Endodermal cell (in vitro differentiated cells): ENCODE measurements at places on chromosomes 7 and 10. TPM values are rescaled to one million over a fixed set of nuclear protein-coding genes. Genes with fewer than 3 reads are reported as not detected.

DNA sequence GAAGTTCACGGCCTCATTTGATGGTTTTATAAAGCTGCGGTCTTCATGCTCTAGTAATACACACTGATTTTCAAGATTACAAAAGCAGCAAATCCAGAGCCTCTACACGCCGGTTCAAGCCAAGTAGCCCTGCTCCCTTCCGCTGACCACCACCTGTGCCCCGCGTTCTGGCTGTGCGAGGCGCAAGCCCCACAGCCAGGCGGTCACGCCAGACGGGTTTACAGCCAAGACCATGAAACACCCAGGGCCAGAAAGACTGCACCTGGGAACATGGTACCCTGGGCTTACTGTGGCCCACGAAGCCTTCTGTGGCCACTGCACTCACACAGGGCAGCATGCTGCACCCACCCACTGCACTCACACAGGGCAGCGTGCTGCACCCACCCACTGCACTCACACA lies 33.6 kb downstream of the GPER1 start:
- H3K4me3 ChIP-seq: no peak overlapping the region
- H3K4me1 ChIP-seq: peaks cover 4% of the 10 kb centered on the region
- H3K36me3 ChIP-seq: peaks cover 29% of the 10 kb centered on the region
- H3K27me3 ChIP-seq: no peaks in the 10 kb centered on the region
- peak; percentile 38 for DNase-seq

- H3K27me3 ChIP-seq: no peaks in the 10 kb centered on the region
- H3K27ac ChIP-seq: no peak overlapping the region
- H3K4me3 ChIP-seq: no peak overlapping the region
- peaks cover 12% of the 10 kb centered on the region for H3K4me1 ChIP-seq
Measured at GRCh38 chr7:22238354-22239311, 118.3 kb downstream of the RAPGEF5 start.

The NPY gene
- total RNA-seq: not detected in 2 replicates

The ERCC6 gene
- 15.6 to 19.5 TPM (median 18.8 TPM) in 3 replicates for total RNA-seq

GRCh38 chr10:19824381-19825342 lies 8.4 kb downstream of the PLXDC2 start:
- H3K4me1 ChIP-seq: peaks cover 4% of the 10 kb centered on the region
- no peak overlapping the region for H3K4me3 ChIP-seq
- no peaks in the 10 kb centered on the region for H3K27me3 ChIP-seq
- no peaks in the 10 kb centered on the region for H3K36me3 ChIP-seq

DNA sequence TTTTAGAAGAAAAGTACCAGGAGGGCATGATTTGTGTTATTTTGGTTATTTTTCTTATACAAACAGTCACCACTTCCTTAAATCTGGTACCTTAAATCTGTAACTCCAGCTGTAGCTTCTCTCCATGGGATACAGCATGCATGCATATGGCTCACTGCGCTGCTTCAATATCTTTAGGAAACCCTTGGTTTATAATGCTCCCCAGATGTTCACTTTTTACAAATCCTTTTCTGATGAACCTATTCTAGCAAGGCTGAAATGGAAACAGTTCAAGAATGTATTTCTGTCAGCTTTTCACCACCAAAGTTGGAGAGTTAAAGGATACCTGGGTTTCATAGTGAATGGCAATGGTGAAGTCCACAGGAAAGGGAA lies 50.9 kb downstream of the LAMB4 start:
- no peaks in the 10 kb centered on the region for H3K4me1 ChIP-seq
- DNase-seq: no peak
- H3K36me3 ChIP-seq: no peaks in the 10 kb centered on the region

GRCh38 chr10:108230478-108231170 lies 1066.1 kb upstream of the SORCS1 start:
- no peaks in the 10 kb centered on the region for H3K4me1 ChIP-seq
- DNase-seq: no peak
- no peak overlapping the region for H3K4me3 ChIP-seq
- no peaks in the 10 kb centered on the region for H3K36me3 ChIP-seq

DNA sequence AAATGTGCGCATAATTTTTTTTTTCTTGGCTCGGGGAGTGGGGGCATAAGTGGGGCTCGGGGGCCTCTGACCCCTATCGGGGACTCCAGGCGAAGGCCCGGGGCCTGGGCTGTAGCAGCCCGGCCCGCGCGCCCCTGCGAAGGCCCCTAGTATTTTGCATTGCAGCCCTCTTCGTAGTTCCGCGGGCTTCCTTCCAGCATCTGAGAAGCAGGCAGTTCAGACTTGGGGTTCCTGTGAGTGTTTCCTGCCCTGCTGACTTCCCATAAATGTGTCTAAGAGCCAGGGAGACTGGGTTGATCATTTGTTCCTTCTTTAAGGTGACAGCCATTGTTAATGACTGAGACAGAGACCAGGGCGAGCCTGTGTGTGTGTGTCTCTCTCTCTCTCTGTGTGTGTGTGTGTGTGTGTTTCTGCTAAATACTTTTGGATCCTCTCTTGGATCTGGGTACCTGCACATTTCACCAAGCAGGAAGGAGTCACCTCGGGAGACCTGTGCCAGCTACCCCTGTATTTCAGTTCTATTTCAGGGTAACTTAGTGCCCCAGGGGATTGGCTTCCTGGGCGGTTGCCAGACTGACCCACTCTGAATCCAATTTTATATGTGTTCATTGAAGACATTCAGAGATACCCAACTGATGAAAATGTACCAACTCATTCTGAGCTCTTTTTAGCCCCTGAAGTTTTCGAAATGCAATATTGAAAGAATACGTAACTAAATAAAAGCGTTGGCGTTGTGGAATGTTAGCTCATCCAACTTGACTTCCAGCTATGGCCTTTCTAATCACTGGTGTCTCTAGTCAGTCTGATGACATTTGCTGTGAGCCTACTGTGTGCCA lies 805 bp downstream of the MSRB2 start:
- no peaks in the 10 kb centered on the region for H3K36me3 ChIP-seq
- H3K4me1 ChIP-seq: no peaks in the 10 kb centered on the region
- peak overlapping the region; percentile 47 for H3K27ac ChIP-seq
- H3K27me3 ChIP-seq: no peaks in the 10 kb centered on the region
- peak; percentile 67 for DNase-seq
- peak overlapping the region; percentile 87 for H3K4me3 ChIP-seq

DNA sequence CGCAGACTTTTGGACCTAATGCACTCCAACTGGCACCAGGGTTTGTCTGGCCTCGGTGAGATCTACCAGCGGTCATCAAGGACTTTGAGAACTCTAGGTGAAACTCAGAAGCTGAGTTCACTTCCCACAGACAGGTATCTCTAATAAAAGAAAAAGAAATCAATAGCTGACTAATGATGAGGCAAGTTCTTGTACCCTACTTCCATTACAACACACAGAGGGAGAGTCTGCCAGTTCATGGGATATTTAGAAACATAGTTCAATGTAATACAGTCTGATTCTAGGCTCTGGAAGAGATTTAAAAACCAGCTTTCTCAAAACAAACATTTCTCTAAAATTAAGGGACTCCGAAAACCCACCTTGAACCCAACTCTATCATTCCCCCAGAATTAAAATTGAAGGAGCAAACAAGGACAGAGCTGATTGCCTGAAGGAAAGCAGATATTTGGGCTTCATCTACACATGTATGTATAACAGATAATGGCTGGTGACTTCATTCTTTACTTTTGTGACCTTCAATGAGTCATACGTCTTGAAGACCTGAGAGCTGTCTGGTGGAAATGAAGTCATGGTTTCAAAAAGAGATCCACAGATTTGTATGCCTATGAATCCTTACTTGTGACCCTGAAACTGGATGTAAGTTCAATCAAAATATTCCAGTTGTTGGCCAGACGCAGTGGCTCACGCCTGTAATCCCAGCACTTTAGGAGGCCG lies 2.7 kb upstream of the PNLIPRP1 start:
- H3K4me3 ChIP-seq: no peak overlapping the region
- no peaks in the 10 kb centered on the region for H3K4me1 ChIP-seq
- no peak for DNase-seq
- H3K27me3 ChIP-seq: no peaks in the 10 kb centered on the region
- H3K27ac ChIP-seq: no peak overlapping the region
- no peaks in the 10 kb centered on the region for H3K36me3 ChIP-seq

The GNAT3 gene
- not detected in 3 replicates for total RNA-seq

GRCh38 chr10:118271671-118272070 lies 70.5 kb downstream of the FAM204A start:
- no peaks in the 10 kb centered on the region for H3K4me1 ChIP-seq
- H3K4me3 ChIP-seq: peak overlapping the region; percentile 63
- DNase-seq: no peak
- H3K36me3 ChIP-seq: no peaks in the 10 kb centered on the region
- peak overlapping the region; percentile 9 for H3K27ac ChIP-seq

DNA sequence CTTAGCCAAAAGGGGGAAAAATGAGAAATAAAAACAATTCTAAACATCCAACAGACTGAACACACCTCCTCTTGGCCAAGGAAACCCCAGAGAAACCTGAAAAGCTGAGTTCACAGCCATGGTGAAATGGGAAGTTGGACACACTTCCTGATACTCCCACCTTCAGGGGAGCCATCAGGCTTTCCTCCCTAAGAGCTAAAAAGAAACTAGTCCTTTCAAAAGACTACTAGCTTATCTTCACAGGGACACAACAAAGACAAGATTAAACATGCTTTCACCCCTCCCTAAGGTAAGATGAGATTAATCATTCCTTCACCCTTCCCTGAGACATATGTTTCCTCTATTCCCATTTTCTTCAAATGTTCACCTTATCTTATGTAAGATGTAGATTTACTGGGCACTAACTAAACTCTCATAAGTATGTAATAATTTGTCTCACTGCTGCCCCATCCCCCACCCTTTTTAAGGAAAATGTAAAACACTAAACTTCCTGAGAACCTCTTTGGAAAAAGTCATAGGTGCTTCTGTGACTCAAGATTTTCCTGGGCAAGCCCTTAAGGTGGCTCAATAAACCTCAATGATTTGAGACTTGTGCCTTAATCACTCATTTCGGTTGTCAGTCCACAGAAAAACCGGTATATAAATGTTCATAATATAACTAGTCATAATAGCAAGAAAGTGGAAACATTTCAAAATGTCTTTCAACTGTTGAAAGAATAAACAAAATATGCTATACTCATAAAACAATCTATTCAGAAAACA lies 40.5 kb downstream of the HTR7 start:
- H3K4me3 ChIP-seq: no peak overlapping the region
- no peak for DNase-seq
- H3K4me1 ChIP-seq: peaks cover 3% of the 10 kb centered on the region
- H3K27me3 ChIP-seq: no peaks in the 10 kb centered on the region
- no peaks in the 10 kb centered on the region for H3K36me3 ChIP-seq

DNA sequence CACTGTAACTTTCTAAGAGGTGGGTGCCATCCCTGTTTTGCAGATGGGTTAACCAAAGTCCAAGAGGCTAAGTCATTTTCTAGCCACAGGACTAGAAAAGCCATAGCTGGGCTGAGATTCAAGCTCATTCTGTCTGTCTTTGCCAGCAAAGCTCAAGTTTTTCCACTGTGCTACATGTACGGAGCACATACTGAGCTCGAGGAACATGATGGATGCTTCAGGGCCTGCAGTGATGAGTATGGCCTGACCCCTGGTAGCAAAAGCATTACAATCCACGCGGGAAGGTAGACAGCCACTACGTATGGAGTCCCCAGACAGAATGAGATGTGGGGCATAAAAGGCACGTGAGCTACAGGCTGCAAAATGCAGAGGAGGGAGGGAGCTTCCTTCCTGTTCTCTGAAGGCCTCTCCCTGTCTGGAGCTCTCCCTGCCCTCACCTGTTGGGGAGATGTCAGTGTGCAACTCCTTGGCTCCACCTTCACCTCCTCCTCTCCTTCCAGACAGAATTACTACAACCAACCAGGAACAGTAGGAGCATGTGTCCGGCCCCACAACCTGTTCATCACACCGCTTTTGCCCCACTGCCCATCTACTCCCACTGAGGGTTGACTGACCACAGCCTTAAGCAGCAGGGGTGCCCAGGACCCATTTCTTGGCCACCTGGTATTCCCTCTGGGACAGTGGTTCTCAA lies 16.4 kb downstream of the ITPRIP start:
- no peak overlapping the region for H3K27ac ChIP-seq
- no peak for DNase-seq
- H3K4me3 ChIP-seq: no peak overlapping the region
- H3K27me3 ChIP-seq: no peaks in the 10 kb centered on the region
- peaks cover 5% of the 10 kb centered on the region for H3K36me3 ChIP-seq

- DNase-seq: no peak
- no peak overlapping the region for H3K4me3 ChIP-seq
- no peaks in the 10 kb centered on the region for H3K36me3 ChIP-seq
- H3K4me1 ChIP-seq: no peaks in the 10 kb centered on the region
Measured at GRCh38 chr7:2687338-2687869, 598 bp upstream of the AMZ1 start.

GRCh38 chr10:123149568-123150270 lies 1.8 kb downstream of the HMX2 start:
- DNase-seq: peak; percentile 81
- peak overlapping the region; percentile 73 for H3K4me3 ChIP-seq
- H3K27ac ChIP-seq: no peak overlapping the region
- peaks cover 90% of the 10 kb centered on the region for H3K27me3 ChIP-seq
- no peaks in the 10 kb centered on the region for H3K36me3 ChIP-seq
- H3K4me1 ChIP-seq: peaks cover 3% of the 10 kb centered on the region

The C10orf67 gene
- total RNA-seq: not detected in 3 replicates

- no peaks in the 10 kb centered on the region for H3K36me3 ChIP-seq
- no peak overlapping the region for H3K4me3 ChIP-seq
- no peak overlapping the region for H3K27ac ChIP-seq
- DNase-seq: no peak
- H3K4me1 ChIP-seq: no peaks in the 10 kb centered on the region
Measured at GRCh38 chr7:84783141-84783778, 403.6 kb downstream of the SEMA3D start.

The MRLN gene
- not detected in 3 replicates for total RNA-seq
